ENCODE measurements at places on chromosomes 3 and 15. TPM values are rescaled to one million over a fixed set of nuclear protein-coding genes. Genes with fewer than 3 reads are reported as not detected.

CMTM7 gene
- 52.8 TPM for polyA plus RNA-seq

CCR1 gene
- polyA plus RNA-seq: 2.3 TPM

CHCHD4 gene
- 19.9 TPM for polyA plus RNA-seq

PYGO1 gene
- 18.0 TPM for polyA plus RNA-seq

- DNase-seq: no peak
Measured at GRCh38 chr3:94643400-94643799, 580.5 kb downstream of the NSUN3 start.

DNA sequence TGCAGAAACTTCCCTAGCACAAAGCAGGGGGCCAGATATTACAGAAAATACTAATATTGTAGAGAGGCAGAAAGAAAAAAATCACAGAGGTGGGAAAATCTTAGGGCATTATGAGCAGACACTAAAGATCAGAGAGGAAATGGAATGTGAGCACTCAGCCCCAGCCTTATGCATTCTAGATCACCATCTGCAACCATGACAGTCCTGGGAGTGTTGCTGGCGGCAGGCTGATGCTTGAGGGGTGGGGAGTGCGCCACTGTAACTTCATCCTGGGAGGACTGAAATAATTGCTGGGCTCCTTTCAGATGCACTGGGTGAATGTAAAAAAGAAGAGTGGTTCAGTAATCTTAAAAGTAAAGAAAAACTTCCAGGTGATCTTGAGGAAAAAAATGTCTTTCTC lies 427.6 kb upstream of the SEMA6D start:
- no peak for DNase-seq

GRCh38 chr3:43855674-43856299 lies 165.0 kb downstream of the ABHD5 start:
- no peak for DNase-seq

GRCh38 chr3:106529738-106530137 lies 660.9 kb upstream of the CBLB start:
- DNase-seq: no peak

DNA sequence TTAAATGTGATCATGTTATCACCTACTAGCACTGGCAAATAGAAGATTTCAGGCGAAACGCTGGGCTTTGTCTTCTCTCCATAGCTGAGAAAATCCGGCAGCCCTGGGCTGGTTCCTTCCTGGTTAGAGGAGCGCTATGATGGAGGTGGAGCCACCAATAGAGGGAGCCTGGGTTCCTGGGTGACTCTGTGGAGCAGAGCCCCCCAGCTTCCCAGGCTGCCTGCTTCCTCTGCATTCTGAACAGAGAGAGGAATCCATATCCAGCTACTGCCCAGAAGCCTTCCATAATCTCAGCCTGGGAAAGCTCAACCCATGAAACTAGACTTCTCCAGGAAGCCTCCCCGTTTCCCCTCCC lies 32.6 kb upstream of the IQSEC1 start:
- DNase-seq: no peak
